Cortex of kidney (tissue), 1 donor: ENCODE measurements at places on chromosomes 7 and 10.

DNA sequence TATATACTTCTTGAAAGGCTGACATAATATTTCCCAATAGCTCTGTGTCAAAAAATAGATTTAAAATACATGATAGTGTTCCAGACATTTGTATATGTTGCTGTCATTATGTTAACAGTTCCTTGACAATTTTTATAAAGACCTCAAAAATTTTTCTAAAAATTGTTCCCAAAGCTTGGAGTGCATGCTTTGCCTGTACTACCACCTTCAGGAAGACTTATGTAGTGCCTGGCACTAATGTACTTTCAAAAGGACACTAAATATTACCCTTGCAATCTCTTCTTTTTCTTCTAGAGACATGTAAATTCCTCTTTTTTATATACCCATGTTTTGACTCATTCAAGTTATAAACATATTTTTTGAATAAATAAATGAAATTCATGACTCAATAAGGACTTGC, 48.0 kb upstream of the SP8 start:
- DNase-seq, result no peak

DNA sequence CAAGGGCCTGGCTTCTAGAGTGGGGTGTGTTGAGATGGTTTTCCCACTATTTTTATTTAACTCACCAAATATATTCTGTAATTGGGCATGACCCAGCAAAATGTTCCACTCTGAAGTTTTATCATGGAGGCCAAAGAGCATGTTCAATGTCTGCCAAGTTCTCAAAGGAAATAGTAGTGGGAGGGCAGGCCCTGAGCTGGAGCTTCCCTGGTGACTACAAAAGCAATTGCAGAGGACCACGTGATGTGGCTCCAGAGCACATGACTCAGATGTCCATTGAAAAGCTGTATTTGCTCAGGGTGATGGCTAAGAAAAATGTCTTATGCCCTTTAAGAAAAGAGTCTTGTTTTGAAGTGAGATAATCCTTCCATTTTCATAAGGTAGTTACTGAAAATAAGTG, 1024.8 kb downstream of the LRMDA start:
- no peak for DNase-seq

GRCh38 chr7:75559976-75560365, 67.9 kb downstream of the SPDYE5 start:
- DNase-seq, result no peak

GRCh38 chr10:77667426-77668324, 30.1 kb upstream of the KCNMA1 start:
- DNase-seq, result no peak

GRCh38 chr10:115879372-115880089, 393.5 kb downstream of the GFRA1 start:
- no peak for DNase-seq

DNA sequence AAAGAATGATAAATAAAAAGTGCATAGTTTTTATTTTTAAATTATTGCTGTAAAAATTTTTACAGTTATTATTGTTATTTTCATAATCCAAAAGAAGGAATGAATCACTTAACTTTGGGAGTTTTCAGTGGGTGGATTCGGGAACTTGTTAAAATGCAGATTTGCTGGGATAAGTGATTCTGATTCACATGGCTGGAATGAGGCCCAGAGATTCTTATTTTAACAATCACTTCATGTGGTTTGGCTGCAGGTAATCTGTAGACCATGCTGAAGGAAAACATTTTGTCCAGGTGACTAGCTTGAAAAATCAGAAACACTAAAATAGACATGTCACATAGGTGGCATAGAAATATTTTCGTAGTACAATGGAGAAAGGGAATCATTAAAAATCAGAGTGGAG, 13.9 kb downstream of the CROT start:
- DNase-seq, result no peak

DNA sequence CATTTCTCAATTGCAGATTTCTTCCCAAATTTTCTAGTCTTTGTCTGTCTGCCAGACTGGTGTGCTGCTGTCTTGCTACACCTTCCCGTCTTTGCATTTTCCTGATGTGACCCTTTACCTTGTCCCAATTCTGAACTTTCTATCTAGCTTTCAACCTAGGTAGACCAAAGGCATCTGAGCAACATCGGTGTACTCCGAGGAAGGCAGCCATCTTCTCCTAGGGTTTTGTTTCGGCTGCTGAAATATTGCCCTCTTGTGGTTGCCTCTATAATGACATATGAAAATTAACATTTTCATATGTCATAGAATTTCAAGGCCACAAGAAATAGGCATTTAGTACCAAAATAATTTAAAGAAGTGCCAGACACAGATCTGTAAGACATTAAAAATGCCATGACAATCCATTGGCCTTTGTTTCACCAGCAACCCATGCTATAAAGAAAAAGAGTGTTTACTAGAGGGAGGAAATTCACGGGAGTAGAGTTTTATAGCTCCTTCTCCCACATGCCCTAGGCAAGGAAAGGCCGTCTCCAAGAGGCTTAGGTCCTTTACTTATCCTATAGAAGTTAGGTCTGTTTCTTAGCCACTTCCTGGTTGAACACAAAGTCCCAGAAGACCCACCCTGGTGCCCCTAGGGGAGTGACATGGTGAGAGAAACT, 23.4 kb downstream of the OR9A2 start:
- no peak for DNase-seq

- no peak for DNase-seq
Measured at GRCh38 chr10:118823256-118823907, 68.6 kb upstream of the CACUL1 start.

DNA sequence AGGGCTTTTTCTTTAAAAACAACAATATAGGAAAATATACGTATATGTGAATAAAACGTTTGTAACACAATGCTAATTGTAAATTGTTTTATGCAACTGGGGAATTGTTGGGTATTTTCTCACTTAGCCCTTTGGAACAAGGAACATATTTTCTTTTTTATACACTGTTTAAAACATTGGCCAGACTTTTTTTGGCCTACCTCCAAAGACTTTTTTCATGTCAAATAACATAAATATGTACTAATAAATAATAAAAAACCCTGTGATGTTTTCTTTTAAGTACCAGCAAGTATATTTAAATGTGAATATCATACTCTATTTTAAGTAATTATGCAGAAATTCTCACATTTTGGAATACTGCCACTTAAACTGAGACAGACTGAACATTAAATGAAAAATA, 15.7 kb downstream of the TMEM106B start:
- no peak for DNase-seq

GRCh38 chr10:17418249-17418648, 36.1 kb downstream of the ST8SIA6 start:
- DNase-seq, result no peak

DNA sequence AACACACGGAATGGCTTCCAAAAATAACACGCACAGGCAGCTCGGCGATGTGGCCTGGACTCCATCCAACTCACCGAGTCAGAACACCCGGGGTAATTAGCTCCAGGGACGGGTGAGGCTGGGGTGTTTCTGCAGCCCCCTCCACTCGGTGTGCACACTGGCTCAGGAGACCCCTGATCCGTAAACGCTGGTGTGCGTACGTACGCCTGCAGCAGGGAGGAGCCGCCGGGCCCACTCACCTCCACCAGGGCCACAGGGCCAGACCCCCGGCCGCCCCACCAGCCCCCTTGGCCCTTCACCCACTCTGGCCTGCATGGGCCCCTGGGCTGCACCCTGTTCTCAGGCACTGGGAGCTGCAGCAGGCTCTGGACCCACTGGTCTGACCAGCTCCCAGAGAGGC, 22.4 kb upstream of the UTF1 start:
- DNase-seq, result no peak

DNA sequence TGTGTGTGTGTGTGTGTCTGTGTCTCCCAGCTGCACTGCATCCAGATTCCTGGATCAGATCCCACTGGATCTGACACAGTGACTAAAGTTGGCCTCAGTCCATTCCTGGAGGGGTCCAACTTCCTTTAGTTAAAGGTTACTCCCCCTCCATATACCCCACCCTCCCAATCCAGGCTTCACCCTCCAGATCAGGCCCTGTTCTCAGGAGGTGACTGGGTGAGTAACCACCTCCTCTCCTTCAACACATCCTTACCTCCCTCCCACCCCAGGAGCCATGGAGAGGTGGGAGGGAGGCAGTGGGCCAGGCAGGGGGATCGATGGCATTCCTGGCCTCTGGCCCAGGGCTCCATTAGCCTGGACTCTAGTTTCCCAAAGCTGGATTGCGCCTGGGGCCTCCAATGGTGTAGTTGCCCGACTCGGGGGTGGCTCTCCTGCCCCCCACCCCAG, 11.3 kb downstream of the KCNIP2 start:
- DNase-seq, result no peak

- DNase-seq, result no peak
Measured at GRCh38 chr7:22443370-22444180, 56.4 kb downstream of the STEAP1B start.

DNA sequence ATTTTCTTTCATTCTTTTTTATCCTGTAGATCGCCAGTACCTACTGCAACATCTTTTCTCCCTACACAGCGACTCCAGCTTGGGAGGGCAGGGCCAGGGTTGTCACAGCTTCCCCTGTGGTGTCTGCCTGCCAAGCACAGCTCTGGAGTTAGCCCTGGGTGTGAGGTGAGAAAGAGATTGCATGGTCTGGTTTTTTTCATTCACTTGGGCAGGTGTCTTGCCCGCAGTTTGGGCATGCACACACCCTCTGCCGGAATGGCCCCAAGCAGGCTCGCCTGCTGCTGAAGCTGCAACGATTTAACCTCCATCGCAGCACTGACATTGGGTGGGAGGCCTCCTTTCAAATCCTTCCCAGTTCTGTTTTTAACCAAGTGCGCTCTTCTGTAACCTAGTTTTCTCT, 132.8 kb downstream of the WNT2 start:
- DNase-seq, result no peak

- DNase-seq, result no peak
Measured at GRCh38 chr7:129626896-129627295, 15.4 kb downstream of the NRF1 start.

DNA sequence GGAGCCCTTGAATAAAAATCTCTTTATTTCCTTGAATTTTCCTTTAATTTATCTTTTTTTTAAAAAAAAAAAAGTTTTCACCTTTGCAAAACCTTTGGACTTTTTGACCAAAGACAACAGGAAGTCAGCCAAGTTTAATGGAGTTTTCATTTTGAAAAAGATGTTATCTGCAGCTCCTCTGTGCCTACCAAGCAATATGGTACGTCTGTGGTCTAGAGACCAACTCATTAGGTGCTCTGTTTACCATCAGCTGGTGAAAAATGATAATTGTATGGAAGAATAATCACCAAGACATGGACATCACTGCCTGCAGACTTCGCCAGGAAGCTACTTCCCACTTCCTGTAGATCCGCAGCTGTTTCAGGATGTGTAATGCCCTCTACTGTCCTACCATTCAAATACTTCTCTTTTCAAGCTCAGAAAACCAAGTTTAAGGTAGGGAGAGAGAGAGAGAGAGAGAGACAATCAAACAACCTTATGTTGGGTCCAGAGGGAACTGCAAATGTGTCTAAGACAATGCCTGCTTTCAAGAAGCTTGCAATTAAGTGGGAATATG, 18.7 kb downstream of the PLXNA4 start:
- no peak for DNase-seq

GRCh38 chr10:59289853-59290252, 72.5 kb downstream of the FAM13C start:
- no peak for DNase-seq

DNA sequence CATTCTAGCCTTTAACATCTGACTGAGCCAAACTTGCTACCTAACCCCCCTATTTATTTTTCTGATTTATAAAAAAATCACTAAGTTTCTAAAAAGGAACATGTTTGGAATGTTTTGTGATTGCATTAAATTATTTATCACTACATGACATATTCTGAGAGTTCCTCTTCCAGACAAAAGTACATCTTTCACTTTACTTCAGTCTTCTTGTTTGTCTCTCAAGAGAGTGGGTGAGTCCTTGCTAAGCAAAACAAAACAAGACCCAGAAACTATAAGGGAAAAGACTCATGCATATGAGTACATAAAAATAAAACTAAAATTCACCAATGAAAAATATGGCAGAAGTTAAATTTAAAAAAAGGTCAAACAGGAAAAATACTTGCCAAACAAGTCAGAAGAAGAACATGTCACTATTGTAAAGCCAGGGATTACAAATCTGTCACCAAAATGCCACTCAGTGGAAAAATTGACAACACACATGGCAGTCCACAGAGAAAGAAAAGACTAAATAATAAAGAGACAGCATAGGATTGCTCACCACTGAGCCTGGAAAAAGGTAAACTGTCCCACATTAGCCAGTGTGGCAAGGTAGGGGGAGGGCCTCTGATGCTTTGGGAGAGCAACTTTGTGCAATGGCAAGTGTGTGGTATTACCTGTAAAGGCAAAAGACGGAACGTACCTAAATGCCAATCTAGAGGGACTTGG, 166.7 kb upstream of the ZNF32 start:
- DNase-seq, result no peak

DNA sequence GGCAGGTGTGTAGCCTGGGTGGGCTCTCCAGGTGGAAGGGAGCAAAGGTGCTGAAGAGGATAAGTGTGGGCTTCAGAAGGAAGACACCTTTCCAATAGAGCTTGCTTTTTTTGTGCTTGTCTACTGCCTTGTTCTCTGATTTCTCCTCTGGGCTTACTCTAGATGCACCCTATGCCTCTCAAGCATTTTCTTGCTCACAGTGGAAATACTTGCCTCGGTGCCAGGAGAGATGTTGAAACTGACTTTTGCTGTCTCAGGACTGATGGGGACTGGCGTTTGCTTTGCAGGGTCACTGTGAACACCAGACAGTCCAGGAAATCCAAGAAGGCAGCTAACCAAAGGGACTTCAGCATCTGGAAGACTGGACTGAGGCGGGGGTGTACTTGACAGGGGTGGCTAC, 187.9 kb downstream of the SNX10 start:
- no peak for DNase-seq

DNA sequence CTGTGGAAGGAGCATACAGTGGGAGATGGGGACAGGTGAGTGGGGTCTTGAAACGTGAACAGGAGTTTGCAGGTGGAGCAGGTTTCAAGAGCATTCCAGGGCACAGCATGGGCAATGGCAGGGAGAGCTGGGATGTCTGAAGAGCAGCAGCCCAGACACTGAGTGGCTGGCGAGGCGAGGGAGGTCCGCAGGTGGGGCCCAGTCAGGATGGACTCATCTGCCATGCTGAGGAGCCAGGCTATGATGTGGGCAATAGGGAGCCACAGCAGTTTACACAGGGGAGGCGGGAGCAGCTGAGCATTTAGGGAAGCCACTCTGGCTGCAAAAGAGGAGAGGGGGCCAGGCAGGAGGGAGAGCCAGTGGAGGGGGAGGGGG, 138.7 kb downstream of the FAM53B start:
- no peak for DNase-seq

DNA sequence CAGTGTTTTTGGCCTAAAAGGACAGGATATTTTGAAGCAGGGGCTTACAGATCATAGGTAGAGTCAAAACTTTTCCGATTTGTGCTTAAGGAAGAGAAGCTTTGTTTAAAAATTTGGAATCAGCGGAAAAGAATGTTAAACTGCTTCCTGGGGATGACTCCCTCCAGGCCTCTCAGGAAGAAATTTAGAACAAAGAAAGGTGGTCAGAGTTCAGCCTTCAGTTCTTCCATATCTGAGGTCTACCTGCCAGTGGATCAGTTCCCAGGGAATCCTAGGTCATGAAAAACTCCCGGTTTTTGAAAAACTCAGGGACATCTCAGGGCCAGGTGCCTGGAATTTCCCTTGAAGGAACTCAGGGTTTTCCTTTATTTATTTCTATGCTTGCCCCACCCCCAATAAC, 100.3 kb downstream of the MCU start:
- no peak for DNase-seq

GRCh38 chr10:71648933-71649320, 70.7 kb downstream of the C10orf105 start:
- DNase-seq, result no peak

GRCh38 chr7:14859267-14859666, 43.3 kb downstream of the DGKB start:
- DNase-seq, result no peak
